NCI-H2081 (cell line): ENCODE measurements at places on chromosomes 2 and 18.
A peak's percentile ranks its signal among the peaks of the same experiment; 100 is the strongest.

DNA sequence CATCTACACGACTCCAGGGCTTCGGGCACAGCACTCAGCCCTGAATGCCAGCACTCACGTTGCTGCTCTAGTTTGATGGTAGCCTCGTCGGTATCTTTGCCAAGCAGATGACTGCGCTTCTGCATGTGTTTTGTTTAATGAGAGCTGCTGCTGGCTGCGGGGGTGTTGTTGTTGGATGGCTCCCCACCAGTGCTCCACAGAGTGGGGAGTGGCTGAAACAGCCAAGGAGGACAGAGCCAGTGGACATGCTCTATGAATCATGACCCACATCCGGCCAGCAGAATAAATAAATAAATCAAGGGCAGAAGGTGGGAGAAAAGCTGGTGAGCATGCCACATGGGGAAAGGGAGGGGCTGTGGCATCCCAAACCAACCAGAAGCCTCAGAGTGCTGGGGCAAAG, 131.2 kb upstream of the SOX11 start:
- DNase-seq: no peak

DNA sequence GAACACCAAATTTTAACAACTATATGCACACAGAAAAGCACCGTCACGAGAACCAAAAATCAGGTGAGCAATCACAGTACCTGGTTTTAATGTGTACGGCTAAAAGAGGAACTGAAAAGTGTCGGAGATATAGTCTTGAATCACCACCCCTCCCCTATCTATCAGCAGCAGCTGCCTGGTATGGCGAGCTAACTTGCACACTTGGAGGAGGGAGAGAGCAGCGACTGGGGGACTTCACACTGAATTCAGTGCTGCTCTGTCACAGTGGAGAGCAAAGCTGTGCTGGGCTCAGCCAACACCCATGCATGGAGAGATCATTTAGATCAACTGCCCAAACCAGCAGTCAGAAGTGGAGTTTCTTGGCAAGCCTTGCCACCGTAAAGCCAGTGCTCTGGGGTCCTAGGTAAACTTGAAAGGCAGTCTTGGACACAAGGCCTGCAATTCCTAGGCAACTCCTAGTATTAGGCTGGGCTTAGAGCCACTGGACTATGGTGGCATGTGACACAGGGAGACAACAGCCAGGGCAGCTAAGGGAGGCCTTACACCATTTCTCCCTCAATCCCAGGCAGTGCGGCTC, 89.2 kb upstream of the CD226 start:
- no peak for DNase-seq

DNA sequence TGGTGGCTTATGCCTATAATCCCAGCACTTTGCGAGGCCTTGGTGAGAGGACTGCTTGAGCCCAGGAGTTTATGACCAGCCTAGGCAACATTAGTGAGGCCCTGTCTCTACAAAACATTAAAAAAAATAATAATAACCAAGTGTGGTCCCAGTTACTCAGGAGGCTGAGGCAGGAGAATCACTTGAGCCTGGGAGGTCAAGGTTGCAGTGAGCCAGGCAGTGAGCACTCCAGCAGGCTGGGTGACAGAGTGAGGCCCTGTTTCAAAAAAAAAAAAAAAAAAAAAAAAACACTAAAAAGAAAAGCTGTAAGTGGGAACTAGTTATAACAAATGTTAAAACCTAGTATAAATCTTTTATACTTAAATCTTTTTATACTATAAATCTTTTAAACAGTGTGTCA, 146.2 kb upstream of the ITGA4 start:
- DNase-seq: no peak

DNA sequence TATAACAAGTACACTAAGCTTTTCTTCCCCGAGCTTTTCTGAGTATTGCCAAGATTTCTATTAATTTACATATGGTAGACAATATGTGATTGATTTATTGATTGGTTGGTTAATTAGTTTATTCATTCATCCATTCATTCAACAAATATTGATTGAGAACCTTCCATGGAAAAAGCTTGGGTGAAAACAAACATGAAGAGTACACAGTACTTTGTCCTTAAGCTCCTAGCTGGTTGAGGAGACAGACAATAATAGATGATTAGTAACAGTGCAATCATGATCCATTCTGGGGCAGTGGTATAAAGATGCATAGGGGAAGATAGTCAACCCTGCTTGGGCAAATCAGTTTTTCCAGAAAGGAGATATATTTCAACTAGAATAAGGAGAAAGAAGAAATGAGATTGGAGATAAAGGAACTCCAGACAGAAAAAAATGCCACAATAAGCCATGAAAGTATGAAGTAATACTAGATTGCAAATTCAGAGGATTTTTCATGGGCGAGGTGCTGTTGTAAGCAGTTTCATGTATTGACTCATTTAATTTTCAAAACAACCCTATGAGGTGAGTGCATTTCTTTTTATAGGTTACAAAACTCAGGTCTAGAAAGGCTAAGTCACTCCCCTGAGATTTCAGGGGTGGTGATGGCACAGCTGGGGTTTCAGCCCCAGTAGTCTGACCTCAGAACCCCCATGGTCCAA, 129.5 kb downstream of the RND3 start:
- DNase-seq: no peak

DNA sequence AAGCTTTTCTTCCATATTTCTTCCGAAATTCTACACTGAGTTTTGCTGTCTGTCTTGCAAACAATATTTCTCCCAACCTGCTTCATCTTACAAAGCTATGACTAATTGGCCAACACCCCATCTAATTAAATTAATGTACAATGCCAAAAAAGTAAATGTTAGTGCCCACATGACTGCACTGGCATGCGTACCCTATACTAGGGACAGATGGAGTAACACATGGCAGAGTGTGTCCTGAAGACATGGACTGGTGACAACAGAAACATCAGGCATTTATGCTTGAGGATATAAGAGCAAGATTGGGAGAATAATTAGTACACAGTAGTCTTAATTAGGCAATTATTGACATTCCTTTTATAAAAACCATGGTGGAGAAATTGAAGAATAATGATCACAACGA, 66.8 kb downstream of the MREG start:
- no peak for DNase-seq

DNA sequence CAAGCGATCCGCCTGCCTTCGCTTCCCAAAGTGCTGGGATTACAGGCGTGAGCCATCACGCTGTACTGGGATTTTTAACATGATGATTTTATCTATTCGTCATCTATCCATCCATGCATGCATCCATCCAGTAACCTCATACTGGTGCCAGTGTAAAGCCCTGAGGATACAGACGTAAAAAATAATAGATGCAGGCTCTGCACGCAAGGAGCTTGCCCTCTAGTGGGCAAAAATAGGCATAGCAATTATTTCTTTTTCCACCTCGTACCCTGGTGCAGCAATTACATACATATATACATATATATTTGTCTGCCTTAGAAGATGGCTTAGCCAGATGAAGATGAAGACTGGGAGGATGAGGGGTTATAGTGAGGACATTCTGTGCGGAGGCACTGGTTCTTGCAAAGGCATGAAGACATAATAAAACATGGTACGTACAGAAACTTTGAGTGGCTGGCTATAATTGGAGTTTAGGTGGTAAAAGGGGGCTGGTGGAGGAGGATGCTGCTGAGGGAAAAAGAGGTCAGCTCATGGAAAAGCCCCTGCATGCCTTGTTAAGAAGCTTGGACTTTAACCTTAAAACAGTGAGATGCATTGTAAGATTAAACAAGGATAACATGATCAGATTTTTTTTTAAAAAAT, 19.6 kb upstream of the RPIA start:
- DNase-seq: peak; percentile 51

DNA sequence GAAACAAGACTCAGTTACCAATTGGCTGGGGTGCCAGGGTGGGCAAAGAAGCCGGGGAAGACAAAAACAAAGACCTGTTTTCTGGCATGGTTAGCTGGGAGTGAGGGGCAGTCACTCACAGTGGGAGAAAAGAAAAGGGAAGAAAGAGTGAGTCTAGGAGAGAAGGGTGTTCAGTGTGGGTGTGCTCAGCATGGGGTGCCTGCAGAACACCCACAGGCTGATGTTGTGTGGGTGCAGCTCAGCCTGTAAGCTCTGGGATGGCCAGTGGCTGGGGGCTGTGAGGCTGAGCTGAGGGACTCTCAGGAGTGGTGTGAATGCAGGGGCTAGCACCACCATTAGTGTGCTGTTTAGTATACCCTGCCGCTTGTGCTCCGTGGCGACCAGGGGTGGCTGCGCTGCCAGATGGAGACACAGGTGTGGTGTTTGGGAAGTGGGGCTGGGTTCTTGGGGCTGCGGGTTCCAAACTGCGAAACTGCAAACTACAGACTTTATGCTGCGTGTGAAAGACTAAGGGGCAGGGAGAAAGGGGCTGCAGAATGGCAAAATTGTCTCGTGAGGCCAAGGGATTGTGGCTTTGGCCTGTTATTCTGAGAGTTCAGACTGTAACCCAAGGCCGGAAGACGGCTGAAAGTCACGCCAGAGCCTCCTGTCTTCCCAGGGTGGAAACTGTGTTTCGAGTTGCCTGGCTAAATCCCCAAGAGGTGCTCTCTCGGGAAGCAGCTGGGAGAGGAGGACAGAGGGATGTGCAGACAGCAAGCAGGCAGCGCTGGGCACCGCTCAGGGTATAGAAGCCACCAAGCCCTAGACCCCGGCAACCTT, 156.3 kb downstream of the TTC32 start:
- no peak for DNase-seq

DNA sequence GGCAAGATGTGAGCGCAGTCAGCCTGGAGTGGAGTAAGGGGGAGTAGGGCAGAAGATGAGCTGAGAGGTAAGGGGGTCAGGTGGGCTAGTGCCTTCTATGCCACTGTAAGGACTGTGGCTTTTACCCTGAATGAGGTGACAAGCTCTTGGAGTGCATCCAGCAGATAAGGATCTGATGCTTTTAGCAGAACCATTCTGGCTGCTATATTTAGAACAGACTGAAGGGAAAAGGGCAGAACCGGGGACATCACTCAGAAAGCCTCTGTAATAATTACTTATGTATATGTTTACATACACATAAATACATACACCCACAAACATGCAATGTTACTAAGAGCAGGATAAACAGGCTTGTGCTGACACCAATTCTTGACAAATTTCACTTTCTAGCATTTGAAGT, 124.8 kb downstream of the DTNB start:
- DNase-seq: peak; percentile 4

DNA sequence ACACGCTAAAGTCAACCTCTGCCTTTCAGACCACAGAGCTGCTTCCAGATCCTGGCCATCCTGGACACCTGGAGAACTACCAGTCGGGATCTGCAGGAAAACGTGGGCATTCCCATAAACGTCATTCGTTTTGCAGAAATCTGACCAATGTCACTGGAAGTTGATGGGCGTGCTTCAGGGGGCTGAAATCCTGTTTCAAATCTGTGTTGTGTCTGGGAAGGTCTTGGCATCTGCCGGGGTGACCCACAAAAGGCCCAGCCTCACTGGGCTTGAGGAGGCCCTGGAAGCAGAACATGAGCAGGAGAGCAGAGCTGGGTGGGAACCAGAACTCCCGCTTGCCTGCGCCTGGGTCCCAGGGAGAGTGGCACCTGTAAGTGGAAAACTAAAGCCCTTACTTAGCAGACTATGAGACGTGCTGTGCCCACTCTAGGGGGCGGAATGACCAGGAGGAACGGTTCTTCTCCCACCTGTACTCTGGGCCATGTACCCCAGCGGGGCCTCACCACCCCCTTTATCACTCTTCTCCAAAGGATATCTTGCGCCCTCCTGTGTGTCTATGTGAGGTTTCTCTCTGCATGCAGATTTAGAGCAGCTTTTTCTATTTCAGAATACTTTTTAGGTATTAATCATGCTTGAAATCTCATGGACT, 200.9 kb downstream of the FAM210A start:
- DNase-seq: no peak

- no peak for DNase-seq
These were observed 4.3 kb downstream of the KDM3A start for GRCh38 chr2:86445436-86445835.

GRCh38 chr2:52383541-52383940, 1351.6 kb upstream of the NRXN1 start:
- no peak for DNase-seq

DNA sequence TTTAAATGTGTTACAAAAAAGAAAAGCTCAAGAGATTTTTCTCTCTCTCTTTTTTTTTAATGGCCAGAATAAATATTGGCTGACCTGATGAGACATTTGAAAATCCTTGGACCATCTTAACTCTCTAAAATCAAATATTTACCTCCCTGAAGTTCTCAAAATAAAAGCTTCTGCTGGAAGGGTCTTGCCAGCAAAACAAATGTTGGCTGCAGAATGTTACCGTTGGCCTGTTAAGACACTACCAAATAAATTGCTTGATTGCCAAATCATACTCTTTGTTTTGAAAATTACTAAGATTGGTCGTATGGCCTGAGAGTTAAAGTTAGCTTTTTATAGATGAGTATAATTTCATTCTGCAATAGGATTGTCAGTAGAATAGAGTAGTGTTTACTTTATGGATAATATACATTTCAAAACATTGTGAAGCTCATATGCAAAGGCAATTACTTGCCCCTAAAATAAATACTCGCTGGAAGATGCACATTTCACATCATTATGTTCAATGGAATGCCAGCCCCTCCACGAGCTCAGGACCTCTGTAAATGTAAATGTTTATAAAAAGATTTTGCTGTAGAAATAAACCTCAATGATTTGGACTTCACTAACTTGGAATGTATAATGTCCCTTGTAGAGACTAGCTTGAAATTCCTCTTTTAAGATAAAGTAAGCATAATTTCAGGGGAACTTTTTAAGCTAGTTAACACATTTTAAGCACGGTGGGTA, 193.4 kb downstream of the SOX11 start:
- DNase-seq: no peak

- DNase-seq: no peak
These were observed 19.6 kb downstream of the ANKMY1 start for GRCh38 chr2:240538031-240538780.

GRCh38 chr2:233772583-233772982, 5.5 kb upstream of the MROH2A start:
- no peak for DNase-seq

GRCh38 chr18:36711813-36712444, 116.9 kb downstream of the TPGS2 start:
- DNase-seq: no peak

GRCh38 chr2:100142393-100142792, at the start of gene AFF3:
AFF3 (minus strand) TSS chr2:100142590; CDS start chr2:100104454, 38,136 bp downstream.
- no peak for DNase-seq

- no peak for DNase-seq
These were observed 5.5 kb upstream of the TMEM214 start for GRCh38 chr2:27027211-27027651.

DNA sequence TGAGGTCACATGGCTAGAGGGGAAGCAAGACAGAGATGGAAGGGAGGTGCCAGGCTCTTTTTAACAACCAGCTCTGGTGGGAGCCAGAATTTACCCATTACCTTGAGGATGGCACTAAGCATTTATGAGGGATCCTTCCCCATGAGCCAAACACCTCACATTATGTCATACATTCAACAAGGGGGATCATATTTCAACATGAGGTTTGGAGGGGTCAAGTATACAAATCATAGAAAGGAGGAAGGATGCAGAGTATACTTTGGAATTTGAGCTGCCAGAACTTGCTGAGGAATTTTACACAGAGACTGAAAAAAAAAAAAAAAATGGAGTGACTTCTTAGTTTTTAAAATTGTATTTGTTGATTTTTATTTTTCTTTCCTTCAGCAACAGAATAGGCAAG, 891.4 kb downstream of the CCDC85A start:
- no peak for DNase-seq

GRCh38 chr2:196453613-196454047, 185.9 kb upstream of the CCDC150 start:
- peak; percentile 32 for DNase-seq
